Fibroblast of skin of abdomen (primary cell): ENCODE measurements at places on chromosomes 5 and 9.
A peak's percentile ranks its signal among the peaks of the same experiment; 100 is the strongest.

- no peak for DNase-seq
These were observed 238.6 kb upstream of the TMEM161B start for GRCh38 chr5:88507261-88507660.

- peak; percentile 46 for DNase-seq
These were observed 197.0 kb upstream of the SEMA6A start for GRCh38 chr5:116771466-116772151.

GRCh38 chr9:6816581-6816980, 58.8 kb downstream of the KDM4C start:
- no peak for DNase-seq

DNA sequence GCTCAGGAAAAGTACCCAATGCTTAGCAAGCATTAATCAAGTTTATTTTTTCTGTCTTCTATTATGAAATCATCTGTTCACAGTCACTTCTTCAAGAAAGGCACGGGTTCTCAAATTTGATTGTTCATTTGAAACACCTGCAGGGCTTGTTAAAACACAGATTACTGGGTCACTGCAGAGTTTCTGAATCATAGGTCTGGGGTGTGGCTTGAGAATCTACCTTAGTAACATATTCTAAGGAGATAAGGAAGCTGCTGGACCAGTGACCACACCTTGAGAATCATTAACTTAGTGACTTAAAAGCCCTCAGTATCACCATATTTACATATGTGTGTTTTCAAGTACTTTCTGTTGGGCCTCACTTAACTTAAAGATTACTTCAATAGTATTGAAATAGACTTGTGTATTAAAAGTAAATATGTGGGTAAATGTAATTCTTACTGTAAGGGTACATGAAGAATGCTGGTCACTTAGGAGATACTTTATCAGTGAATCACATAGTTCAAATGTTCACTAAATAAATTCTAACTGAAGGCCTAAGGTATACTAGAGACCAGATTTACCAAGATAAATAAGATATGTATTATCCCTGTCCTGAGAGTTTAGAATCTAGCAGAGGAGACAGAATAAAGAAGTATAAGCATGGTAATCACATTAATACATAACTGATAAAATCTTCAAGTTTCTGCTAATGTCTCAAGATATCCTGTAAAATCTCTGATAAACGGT, 1342.1 kb upstream of the C9orf72 start:
- no peak for DNase-seq

- peak; percentile 81 for DNase-seq
These were observed 29.7 kb upstream of the AKNA start for GRCh38 chr9:114417511-114417910.

DNA sequence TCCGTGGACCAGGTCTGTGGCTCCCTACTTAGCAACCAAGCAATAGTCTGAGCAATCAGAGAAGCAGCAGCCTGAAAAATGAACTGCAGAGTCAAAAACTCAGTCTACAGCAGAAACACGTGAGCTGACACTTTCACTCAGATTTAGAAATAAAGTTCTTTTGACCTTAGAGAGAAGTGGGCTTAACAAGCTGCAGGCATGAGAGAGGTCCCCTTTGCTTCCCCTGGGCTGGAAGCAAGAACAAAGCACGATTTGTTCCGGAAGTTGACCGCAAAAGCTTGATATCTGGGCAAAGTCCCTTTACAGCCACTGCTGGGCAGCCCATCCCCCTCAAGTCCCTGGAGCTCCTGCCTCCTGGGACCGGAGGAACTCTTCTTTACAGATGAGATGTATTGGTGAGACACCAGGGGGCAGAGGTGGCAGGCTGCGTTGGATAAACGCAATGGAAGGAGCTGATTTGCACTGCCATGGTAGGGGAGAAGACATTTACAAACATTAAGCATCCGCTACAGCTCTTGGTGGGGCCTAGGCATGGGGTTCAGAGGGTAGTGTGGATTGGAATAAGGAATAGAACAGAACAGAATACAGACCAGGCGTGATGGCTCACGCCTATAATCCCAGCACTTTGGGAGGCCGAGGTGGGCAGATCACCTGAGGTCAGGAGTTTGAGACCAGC, 5.8 kb upstream of the SOWAHA start:
- no peak for DNase-seq

- no peak for DNase-seq
These were observed 24.3 kb downstream of the GCNT4 start for GRCh38 chr5:75028090-75028489.

DNA sequence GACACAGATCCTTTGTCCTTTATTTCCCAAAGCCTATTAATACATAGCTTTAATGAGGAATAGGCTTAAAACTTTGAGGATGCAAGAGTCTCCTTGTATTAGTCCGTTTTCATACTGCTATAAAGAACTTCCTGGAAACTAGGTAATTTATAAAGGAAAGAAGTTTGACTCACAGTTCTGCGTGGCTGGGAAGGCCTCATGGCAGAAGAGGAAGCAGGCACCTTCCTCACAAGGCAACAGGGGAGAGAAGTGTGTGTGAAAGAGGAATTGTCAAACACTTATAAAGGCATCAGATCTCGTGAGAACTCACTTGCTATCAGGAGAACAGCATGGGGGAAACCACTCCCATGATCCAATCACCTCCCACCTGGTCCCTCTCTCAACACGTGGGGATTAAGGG, 5.4 kb upstream of the CLK4 start:
- no peak for DNase-seq

GRCh38 chr9:105171589-105171988, 72.9 kb upstream of the SLC44A1 start:
- no peak for DNase-seq

DNA sequence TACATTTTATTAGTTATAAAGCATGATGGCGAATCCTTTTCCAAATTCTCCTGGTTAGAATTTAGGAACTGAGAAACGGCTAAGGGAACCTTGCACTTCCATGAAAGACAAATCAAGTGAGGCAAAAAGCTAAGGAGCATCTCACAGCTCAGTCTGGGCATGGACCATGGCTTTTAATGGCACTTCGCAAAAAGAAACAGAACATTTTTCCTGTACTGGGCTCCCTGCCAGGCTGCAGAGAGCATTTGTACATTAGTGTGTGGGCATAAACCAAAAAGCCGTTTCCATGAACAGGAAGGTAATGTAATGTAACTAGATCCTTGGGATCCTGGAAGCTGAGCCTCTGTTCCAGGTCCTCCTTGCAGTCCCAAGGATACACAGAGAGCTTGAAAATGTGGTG, 354.2 kb downstream of the MRPS30 start:
- no peak for DNase-seq

DNA sequence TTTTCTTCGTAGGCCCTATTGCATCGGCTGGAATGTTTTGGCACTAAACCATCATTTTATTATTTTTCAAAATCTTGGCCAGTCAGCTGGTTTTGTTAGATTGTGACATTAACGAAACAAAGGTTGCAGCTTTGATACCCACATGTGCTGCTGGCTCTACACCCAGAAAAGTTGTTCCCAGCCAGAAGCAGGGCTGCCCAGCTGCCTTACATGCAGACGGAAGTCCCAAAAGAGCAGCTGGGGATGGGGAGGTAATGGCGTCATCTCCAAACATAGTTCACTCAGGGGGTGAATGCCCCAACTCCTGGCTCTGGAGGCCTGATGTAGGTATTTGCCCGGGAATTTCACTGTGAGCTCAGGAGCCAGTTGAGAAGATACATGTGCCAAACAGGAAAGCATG, 23.3 kb downstream of the TMEM171 start:
- no peak for DNase-seq

DNA sequence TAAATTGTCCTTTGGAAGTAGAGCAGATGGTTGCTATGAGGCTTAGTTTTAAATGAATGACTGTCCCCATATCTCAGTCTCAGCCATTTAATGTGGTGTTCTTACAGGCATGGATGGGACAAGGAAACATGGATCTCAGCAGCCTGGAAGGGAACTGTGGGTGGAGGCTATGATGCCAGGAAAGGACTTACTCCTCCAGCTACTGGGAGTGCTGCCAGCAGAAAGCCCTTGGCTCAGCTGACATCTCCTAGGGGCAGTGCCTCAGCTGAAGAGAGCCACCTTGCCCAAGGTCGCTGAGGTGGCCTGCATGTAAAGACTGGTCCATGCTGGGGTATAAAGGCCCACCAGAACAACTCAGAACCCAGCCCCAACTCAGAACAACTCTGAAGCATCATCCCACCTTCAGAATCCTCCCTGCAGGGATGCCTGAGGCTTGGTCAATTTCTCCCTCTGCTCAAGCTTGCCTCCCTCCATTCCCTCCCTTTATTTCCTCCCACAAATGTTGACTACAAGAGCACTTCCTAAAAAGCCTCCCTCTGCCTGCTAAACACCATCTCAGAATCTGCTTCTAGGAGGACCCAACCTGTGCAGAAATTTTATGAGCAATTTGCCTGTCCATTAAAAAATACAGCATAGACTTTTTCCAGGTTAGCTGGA, 1.8 kb upstream of the PDE8B start:
- DNase-seq: no peak

DNA sequence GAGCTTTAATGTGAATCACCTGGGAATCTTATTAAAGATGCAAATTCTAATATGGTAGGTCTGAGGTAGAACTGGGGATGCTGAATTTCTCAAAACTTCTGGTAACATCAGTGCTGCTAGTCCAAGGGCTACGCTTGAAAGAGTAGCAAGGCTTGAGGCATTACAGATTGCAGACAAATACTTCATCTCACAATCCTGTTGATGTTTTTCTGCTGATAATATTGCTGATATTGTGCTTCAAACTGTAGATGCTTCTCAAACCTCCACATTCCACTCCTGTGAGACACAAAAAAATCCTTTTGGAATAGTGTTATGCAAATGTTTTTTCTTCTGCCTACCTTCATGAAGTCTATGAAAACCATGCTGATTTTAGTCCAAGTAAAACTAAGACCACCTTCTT, 139.5 kb downstream of the SAXO1 start:
- no peak for DNase-seq

- no peak for DNase-seq
These were observed 43.2 kb upstream of the BRINP1 start for GRCh38 chr9:119412399-119412798.

- DNase-seq: no peak
These were observed 193.1 kb downstream of the ICE1 start for GRCh38 chr5:5615569-5615968.

- no peak for DNase-seq
These were observed 61.4 kb upstream of the NFIL3 start for GRCh38 chr9:91485006-91485405.

GRCh38 chr9:125519734-125520133, 187.3 kb downstream of the MAPKAP1 start:
- DNase-seq: no peak

DNA sequence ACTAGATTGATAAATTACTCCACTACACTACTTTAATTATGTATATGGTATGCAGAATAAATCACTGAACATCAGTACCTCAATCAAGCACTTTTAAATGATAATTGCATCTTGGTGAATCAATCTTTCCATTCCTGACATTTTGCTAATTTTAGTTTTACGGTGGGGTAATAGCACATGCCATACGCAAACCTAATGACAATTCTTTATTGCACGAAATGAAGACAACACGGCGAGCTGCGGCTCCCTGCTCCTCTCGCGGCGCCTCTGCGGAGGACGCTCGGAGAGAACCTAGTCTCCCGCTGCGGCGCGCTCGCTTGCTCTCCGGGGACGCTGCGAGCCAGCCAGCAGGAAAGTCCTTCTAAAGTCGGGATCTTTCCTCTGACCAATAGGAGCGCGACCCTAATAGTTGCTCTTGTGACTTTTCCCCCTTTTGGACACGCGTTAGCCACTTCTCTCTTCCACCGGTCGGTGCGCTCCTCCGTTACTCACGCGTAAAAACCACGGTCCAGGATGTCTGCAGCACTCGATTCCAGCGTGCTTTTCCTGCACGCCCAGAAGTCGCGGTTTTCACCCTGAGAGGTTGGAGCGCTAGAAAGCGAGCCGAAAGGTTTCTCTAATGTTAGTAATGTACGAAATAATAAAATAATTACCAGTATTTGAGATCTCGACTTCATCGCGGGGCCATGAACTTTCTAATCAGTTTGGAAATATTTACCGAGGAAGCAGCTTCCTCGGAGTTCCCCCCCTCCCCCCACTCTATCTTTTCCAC, 1.0 kb upstream of the MEF2C start:
- peak; percentile 73 for DNase-seq

DNA sequence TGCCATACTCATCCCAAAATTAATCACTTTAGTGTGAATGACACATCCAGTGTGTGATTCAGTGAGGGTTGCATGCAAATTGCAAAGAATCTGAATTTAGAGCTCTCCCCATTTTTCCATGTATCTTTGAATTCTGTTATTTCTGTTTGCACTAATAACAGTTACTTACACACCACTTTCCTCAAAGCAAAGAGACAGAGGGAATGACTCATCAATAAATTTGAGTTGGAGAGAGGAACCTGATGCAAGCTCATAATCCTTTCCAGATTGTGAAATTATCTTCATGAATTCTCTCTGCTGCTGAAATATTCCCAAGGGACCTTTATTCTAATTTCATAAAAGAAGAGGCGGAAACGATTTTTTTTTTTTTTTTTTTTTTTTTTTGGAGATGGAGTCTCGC, 204.8 kb downstream of the CDH9 start:
- peak; percentile 53 for DNase-seq

DNA sequence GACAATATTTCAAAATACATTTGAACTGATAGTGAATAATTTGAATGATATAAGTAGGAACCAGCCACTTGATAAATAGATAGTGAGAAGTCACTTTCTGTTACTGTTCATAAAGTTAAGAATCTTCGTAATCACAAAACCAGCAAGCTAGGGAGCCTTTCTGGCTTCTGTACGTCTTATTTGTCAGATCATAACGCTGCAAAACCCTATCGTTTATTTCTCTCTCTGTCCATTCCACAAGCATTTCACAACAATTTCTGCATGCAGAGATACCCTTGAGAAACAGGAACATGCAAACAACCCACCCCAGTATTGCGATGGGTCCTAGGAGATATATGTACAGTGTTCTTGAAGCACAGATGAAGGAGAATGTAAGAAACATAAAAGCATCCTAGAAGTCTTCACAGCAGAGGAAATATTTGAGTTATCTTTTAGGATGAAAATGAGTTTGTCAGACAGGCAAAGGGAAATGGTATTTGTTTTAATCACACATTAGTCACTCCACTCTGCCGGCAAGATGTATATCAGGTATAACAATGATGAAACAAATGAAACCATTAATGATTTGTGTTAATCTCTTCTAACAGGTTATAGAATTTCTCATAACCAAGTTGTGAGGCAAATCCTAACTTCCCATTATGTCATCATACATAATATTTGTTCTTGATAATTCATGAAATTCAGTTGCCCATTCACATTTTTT, 668.7 kb upstream of the FTMT start:
- peak; percentile 15 for DNase-seq

GRCh38 chr9:94081864-94082463, 2.3 kb upstream of the PTPDC1 start:
- no peak for DNase-seq
